Cortex of kidney (tissue), 1 donor: ENCODE measurements at places on chromosomes 16 and 17.

- no peak for DNase-seq
Observed at GRCh38 chr16:19235478-19235877, 50.1 kb upstream of the CLEC19A start.

DNA sequence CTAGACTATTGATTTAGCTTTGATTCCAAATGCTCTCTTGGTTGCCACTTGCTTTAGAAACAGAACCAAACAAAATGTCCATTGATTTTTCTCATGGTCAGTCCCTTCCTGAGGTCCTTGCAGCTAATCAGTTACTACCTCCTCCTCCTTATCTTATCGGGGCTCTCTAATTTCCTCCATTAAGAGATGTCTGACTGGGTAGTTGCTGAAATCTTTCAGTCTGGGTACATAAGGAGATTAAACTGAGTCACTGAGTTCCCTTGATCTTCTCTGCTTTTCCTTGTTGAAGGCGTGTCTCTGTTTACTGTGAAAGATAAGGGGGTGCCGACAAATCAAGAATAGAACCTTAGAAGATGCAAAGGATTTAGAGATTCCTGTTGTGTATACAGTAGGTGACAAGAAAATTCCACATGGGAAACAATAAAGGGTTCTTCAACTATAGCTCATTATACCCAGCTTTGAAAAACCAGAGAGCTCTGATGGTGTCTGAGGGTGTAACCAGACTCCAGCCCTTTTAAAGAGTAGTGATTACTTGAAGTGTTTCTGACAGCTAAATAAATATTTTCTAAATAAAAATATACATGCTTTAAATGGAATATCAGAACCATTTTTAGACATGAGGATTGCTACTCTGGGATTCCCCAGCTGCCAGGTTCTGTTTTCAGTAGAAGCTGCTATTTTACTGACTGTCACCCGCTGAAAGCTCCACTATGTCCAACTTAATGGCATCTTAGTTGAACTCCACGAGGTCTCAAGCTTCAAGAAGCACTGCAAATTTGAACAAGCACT is 791.3 kb upstream of the SOX9 start:
- DNase-seq = no peak

DNA sequence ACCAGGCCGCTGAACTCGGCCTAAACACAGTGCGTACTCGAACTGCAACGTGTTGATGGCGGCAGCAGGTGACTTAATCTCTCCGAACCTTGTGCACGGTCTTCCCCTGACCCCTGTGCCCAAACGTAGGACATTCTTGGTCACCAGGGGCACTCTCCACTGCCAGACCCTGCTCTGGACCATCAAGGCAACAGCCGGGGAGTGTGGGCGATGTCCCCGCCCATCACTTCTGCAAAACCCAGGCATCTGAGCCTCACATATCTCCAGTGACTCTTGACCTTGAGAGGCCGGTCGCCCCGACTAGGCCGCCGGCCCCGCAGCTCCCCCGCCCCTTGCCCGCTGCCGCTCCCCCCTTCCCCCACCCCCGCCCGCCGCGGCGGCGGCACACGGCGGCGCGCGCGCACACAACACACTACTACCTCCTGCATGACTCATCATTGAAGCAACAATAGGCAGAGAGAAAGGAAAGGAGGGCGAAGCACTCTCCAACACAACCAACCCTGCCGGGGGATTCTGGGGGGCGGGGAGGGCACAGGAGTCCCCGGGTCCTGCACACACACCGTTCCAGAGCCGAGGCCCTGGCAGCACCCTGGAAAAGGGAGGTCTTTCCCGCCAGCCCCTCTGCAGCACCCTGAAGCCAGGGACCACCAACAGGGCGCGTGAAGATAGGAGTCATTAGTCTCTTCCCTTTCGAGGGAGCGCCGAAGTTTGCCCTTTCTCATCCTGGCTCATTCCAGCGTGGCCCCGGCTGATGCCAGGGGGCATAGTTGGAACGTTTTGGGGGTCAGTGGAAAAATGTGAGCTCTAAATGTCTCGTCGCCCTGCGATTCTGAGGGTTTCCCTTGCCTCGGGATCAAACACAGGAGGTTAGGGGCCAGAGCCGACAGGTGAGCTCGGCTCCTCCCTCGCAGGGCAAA is 1.9 kb downstream of the MNT start:
- no peak for DNase-seq

DNA sequence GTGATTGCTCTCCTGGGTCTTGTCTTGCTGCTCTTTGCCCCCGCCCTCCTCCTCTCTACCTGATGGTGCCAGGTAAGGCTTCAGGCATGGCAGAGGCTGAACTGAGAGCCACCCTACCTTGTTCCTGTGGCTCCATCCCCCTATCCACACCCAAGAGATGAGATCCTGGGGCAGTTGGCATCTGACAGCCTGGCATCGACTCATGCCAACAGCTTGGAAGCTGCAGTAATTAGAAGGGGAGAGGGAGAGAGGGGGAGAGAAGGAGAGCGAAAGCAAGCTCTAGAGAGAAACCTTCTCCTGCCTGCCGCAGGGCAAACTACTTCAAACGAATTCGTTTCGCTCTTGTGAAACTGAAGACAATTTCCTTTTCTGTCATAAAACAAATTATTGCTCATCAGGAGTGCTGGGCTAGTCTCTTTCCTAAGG is 13.8 kb upstream of the SP6 start:
- no peak for DNase-seq

DNA sequence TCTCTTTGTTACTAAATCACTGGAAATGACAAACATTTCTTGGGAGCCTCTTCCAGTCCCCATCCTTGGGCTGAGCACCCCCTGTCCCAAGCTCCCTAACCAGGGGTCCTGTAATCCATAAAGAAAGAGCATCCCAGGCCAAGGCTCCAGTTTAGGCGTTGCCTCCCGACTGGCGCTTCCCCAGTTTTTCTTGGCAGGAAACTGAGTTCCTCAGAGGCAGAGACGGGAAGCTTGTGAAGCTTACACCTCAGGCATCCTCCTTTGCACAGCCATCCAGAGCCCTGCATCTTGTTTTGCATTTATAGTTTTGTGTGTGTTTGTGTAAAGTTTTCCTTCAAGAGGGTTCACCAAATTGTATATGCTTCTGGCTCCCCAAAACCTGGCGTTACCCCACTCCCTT is 7.1 kb downstream of the COPZ2 start:
- no peak for DNase-seq

GRCh38 chr17:51765282-51766135 is 393.0 kb downstream of the CA10 start:
- DNase-seq = no peak

- DNase-seq = no peak
Observed at GRCh38 chr17:35073183-35073790, 9.8 kb upstream of the RFFL start.

DNA sequence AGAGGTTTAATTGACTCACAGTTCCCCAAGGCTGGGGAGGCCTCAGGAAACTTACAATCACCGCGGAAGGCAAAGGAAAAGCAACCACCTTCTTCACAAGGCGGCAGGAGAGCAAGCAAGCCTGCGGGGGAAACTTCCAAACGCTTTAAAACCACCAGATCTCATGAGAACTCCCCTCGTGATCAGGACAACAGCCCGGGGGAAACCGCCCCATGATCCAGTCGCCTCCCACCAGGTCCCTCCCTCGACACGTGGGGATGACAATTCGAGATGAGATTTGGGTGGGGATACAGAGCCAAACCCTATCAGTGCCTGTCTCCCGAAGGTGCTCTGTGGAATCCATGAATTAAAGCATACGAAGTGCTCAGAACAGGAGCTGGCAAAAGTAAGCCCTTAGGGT is 43.9 kb upstream of the ABR start:
- DNase-seq = no peak

DNA sequence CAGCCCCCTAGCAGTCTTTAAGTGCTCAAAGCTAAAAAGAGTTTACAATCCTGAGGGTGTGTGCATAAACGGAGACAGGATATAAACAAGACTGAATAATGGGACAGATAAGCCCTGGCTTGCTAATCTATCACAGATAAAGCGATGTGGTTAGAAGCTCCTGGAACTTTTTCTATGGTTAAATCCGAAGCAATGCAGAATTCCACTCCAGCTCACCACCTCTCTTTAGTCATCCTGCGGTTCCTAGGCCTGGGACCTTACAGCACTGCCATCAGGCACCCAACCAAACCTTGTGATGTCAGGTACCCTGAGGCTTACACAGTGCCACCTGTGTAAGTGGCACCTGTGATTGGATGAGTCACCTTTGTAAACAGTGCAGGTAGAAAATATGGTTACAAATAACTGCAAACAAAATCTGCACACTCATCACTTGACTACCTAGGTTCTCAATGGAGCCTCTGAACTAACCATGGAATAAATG is 31.5 kb upstream of the B4GALNT2 start:
- no peak for DNase-seq
